ENCODE measurements at places on chromosomes 16 and 17.

- DNase-seq, result no peak
These were observed 124.7 kb downstream of the MGAT5B start for GRCh38 chr17:76992891-76993290.

DNA sequence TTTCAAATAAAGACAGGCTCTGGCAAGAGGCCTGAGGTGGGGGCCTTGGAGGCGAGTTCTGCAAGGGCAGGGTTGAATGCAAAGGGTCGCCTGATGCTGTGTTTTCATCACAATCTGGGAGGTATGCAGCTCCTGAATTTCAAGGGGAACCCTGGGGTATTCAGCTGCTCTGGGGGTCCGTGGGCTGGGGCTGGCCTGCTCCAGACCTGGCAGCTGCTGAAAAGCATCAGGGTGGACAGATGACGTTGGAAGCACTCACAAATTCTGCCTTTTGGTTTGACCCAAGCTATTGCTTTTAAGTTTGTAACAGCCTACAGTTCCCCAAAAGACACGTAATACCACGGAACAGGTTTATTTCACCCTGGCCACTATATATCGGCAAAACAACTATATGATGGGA is 1.3 kb downstream of the DNAH17 start:
- DNase-seq, result no peak

GRCh38 chr16:89921702-89922476 is 1.3 kb upstream of the TUBB3 start:
- DNase-seq, result peak; percentile 86

DNA sequence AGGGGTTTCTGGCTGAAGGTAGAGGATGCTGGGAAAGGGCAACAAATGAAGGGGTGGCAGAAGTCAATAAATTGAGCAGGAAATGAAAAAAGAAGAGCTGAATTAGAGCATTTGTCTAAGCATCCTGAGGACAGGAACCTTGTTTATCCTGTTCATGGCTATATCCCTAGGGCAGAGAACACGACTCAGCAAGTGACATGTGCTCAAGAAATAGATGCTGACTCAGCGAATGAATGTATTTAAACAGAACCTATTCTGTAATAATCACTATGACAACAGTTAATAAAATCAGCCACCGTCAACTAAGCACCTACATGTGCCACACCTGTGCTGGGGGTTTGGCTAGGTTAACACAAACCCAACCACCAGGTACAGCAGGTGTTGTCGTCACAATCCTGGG is 80.3 kb downstream of the CDK5R1 start:
- no peak for DNase-seq

DNA sequence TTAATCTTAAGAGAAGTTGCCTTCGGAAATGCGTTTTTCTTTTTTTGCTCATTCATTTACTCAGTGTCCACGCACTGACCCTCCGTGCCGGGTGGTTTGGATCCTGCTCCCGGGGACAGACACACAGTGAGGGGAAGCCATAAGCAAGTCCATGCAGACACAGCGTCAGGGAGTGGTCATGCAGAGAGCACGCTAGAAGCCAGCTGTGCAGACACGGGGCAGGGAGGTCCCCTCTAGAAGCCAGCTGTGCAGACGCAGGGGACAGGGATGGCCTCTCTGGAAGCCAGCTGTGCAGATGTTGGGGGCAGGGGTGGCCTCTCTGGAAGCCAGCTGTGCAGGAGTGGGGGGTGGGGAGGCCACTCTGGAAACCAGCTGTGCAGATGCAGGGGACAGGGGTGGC is 4.8 kb downstream of the GAA start:
- DNase-seq, result no peak

DNA sequence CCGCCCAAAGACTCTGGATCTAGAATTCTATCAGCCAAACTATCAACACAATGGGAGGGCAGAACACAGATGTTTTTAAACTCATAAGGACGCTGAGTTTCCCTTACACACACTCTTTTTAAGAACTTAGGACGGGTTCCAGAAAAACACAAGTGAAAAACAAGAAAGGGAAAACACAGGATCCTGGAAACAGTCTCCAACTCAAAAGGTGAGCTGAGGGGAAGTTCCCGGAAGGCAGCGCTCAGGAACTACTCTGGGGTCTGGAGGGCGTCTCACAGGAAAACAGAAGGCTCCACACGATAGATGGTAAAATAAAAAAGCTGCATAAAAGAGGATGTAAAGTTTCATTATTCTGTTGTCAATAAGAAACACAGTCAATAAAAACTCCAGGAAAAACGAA is 80.2 kb upstream of the DOC2B start:
- no peak for DNase-seq

- no peak for DNase-seq
These were observed 16.4 kb downstream of the GJD3 start for GRCh38 chr17:40348136-40348504.

- DNase-seq, result no peak
These were observed 5.0 kb upstream of the HOXB9 start for GRCh38 chr17:48630925-48631692.

GRCh38 chr17:74052993-74053711 is 150.3 kb upstream of the RPL38 start:
- no peak for DNase-seq

DNA sequence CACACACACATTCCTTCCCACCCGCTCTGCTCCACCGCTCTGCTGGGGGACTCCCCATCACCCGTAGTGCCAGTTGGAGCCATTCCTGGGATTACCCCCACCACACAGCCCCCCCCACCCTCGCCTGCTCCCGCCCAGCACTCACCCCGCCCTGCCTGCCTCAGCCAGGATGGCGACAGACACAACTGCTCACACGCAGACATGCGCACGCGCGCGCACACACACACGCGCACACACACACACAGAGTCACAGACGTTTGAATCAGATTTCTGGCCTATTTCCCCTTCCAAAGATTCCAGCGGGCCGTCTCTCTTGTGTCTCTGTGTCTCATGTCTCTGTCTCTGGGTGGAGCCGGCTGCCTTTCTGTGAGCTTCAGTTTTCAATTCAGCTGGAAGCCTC is 4.4 kb downstream of the CACNA1G start:
- DNase-seq, result no peak

DNA sequence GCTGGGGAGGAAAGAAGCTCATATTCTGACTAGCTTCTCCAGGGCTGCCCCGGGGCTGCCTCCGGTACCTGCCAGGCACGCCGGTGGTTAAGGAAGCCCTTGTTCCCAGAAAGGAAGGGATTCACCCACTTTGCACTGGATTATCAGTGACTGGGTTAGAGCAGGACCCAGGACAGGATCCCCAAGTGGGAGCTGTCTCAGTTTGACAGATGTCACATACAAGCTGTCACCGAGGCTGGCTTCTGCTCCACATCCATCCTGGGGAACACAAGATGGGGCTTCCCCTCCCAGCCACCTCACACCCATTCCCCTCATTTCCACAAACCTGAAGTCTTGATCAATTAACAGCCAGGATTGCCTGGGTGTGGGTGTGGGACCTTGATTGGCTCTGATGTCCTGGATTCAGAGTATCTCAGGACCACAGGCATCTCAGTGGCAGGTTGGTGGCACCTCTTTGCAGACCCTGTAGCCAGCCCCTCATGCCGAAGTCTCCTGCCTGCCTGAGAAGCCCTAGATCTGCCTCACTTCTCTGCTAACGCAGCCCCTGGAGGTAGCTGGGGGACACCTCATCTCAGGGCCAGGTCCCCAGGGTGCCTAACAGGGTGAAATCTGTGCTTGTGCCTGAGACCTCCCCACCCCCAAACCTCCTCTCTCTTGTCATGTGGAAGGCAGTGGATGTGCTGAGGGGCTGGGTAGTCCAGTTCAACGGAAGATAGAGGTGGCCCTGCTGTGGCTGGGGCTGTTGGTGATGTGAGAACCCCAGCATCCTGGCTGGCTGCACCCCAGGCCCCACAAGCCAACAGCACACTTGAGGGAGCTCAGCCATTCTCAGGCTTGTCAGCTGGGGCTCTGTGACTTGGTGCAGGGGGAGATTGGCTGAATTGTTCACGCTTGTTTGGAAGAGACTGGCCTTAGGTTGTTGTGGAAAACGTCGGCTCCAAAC is 1.4 kb downstream of the CACNG5 start:
- DNase-seq, result no peak

DNA sequence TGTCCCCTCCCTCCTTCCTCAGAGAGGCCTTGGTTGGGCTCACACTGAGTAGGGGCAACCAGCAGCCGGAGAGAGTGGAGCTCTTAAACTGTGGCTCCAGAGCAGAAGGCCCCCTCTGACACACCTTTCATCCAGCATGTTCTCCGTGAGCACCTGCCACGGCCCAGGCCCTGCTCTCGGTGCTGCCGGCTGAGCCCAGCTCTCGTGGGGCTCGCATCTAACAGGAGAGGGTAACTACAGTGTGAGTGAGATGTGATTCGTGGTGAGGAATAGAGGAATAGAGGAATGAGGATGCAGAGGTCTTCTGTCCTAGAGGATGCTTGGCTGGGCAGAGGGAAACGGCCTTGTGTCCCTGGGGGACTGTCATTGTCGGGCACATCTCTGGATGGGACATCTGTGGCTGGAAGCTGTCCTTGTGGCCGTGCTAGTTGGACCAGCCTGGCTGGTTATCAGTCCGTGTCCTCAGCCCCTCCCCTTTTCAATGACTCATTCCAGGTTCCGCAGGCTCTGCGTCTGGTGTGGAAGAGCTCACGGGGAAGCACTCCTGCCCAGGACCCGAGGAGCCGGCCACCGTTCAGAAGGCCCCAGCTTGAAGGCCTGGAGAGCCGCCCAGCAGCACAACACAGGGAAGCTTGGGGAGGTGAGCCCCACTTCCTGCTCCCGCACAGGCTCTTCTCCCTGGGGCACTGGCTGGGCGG is 11.9 kb upstream of the DNASE1 start:
- no peak for DNase-seq

- no peak for DNase-seq
These were observed 42.1 kb downstream of the ABHD15 start for GRCh38 chr17:29524692-29525091.

GRCh38 chr17:49015179-49015923 is 18.2 kb downstream of the IGF2BP1 start:
- DNase-seq, result no peak

DNA sequence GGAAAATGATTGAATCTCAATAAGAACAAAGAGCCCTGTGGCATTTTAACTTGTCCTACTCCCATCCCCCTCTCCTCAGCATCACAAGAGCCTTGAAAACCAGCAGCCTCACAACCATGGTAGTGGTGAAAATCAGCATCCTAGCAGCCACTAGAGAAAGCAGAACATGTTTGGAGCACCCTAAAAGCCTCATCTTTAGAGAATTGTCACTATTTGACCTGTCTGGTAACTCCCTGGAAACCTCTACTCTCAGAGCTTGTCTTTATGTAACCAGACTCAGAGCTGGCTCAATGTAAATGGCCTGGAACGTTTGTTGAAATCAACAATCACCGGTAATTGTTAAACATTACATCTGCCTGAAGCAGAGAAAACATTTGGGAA is 70.8 kb downstream of the MMD start:
- DNase-seq, result no peak

- no peak for DNase-seq
These were observed 8.7 kb downstream of the HEXIM2 start for GRCh38 chr17:45170280-45170930.

DNA sequence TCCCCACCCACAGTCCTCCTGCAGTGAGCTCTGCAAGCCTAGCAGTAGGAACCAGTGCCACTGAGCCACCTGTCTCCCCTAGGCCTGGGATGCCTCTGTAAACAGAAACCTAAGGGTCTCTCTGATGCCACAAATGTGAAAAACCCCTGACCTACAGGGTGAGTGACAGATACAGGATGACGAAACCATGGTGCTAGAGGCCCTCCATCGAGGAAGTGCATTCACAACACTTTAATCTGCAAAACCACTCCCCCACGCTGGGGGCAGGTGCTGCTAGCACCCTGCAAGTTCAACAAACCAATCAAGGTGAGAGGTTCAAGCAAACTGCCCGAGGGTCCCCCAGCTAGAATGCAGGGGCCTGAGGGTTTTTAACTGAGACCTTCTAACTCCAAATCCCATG is 59.5 kb downstream of the CDYL2 start:
- peak; percentile 31 for DNase-seq

- DNase-seq, result peak; percentile 77
These were observed 6.2 kb upstream of the MEOX1 start for GRCh38 chr17:43667947-43668348.

- DNase-seq, result no peak
These were observed 4.6 kb downstream of the TMUB2 start for GRCh38 chr17:44191369-44191768.

- no peak for DNase-seq
These were observed 29.9 kb upstream of the WFIKKN2 start for GRCh38 chr17:50805486-50805885.

DNA sequence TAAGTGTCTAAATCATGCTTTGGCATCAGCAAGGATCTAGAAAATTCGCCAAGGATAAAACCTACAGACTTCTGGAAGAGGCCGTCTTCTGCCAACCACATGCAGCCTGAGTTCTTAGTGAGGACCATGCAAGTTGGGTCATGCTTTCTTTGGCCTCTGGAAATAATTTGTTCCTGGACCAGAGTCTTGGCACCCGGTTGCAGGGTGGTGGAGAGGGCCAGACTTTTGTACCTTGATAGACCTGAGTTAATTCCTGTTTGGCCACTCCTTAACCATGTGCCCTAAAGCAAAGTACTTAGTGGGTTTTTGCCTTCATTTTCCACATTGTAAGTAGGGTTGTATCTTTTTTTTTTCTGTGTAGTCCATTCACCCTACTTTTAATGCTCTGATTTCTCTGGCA is 283.4 kb upstream of the IRX5 start:
- no peak for DNase-seq

DNA sequence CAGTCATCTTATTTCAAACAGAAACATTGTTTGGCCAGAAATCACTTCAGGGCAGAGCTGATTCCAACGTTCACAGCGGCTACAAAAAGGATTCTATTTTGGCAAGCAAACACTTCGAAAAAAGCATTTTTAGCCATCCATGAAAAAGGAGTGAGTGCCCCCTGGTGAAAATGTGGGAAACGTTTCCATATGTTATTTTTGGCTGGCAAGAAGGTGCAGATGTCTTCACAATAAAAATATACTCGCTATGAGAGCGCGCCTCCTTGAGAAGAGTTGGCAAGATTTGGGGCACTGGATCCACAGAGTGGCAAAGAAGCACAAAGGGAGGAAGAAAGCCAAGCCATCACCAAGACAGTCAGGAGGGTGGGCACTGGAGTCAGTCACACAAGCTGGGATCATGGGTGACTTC is 191.1 kb downstream of the CHD9NB start:
- no peak for DNase-seq
